ENCODE measurements at places on chromosomes 7 and 10. TPM values are rescaled to one million over a fixed set of nuclear protein-coding genes. Genes with fewer than 3 reads are reported as not detected.

DNA sequence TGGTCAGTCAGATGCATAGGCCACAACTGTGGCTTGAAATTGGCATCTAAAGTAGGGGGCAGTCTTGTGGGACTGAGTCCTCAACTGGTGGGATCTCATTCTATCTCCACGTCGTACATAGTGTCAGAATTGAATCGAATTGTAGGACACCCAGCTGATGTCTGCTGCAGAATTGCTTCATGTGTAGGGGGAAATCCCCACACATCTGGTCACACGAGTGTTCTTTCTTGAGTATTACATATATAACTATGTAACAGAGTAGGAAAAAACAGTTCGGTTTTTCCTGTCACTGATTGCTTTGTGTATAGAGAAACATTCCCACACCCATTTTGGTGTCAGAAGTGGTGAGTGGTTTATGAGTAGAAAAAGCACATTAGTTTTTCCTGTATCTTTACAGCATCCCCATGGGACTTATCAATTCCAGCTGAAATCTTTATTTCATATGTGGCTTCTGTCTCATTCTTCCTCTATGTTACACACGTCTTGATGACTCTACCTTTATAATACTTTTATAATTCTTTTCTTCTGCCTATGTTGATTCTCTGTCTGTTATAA lies 79.4 kb upstream of the PCGF5 start:
- no peak overlapping the region for H3K4me3 ChIP-seq
- no peaks in the 10 kb centered on the region for H3K27me3 ChIP-seq
- no peaks in the 10 kb centered on the region for H3K4me1 ChIP-seq
- no peaks in the 10 kb centered on the region for H3K36me3 ChIP-seq

- H3K27ac ChIP-seq = no peak overlapping the region
- H3K36me3 ChIP-seq = no peaks in the 10 kb centered on the region
- no peaks in the 10 kb centered on the region for H3K27me3 ChIP-seq
- no peak for DNase-seq
- H3K4me3 ChIP-seq = no peak overlapping the region
Measured at GRCh38 chr7:132901241-132901640, 180.6 kb downstream of the CHCHD3 start.

DNA sequence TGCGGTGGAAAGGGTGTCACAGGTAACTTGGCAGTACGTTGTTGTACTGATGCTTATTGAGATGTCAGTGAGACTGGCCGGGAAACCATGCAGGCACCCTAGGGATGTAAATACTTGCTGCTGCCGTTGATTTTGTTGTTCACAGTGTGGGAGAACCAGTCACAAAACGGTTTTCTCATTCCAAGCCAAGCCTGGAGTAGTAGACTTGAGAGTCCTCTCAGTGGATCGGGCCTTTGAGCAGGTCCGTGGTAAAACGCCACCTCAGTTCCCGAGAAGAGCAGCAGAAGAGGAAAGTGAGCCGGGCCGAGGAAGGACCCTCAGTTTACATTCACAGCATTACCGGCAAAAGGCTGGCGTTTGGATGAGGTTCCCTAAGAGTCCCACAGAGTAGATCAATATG lies 1.1 kb downstream of the JAKMIP3 start:
- H3K27ac ChIP-seq = no peak overlapping the region
- H3K4me1 ChIP-seq = peaks cover 3% of the 10 kb centered on the region
- H3K4me3 ChIP-seq = no peak overlapping the region
- H3K36me3 ChIP-seq = no peaks in the 10 kb centered on the region

The TMEM168 gene
- total RNA-seq = 13.8 TPM

DNA sequence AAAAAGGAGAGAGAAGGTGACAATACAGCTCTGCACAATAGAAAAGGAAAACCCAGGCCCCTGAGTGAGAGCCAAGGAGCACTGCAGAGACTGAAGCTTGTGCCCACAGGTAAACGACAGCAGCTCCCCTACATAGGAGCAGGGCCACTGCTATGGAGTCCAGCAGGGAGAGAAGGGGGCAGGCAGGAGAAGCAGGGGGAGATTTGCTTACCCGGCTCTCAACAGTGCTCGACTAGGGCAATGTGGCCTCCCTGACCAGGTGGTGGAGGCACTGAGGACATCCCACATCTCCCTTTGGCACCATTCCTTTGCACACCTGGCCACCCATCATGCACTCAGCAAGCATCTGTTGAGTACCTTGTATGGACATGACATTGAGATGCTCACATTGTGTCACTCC lies 153.0 kb downstream of the EVX1 start:
- no peak overlapping the region for H3K27ac ChIP-seq
- DNase-seq = no peak
- H3K4me1 ChIP-seq = peaks cover 4% of the 10 kb centered on the region
- peaks cover 6% of the 10 kb centered on the region for H3K36me3 ChIP-seq
- no peaks in the 10 kb centered on the region for H3K27me3 ChIP-seq

DNA sequence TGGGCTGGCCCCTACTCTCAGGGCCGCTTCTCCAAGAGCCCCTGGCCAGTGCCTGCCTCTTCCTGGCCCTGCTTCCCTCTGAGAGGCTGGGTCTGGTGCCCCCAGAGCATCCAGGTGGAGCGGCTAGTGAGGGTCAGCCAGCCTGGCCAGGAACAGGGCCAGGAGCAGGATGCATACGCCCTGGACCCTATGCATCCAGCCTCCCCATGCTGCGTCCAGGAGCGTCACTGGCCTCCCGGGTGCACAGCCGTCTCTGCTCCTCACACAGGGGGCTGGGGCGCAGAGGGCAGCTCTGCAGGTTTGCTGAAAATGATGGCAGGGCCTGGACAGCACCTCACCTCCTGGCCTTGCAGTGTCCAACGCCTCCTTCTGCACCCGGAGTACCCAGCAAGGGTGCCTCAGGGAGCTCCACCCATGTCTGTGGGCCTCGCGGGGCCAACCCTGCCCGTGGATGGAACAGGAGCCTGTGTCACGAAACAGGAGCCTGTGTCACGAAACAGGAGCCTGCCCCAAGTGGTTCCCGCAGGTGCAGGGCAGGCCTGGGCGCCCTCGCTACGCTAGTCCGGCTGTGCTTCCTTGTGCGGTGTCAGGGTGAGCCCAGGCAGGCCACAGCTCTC lies 246.2 kb upstream of the PPP2R2D start:
- H3K27me3 ChIP-seq = peaks cover 6% of the 10 kb centered on the region
- peaks cover 11% of the 10 kb centered on the region for H3K4me1 ChIP-seq
- H3K4me3 ChIP-seq = no peak overlapping the region
- no peak for DNase-seq
- H3K36me3 ChIP-seq = no peaks in the 10 kb centered on the region
